ENCODE measurements at places on chromosomes 5 and 9.

GRCh38 chr9:98568909-98569469 is 139.7 kb downstream of the GABBR2 start:
- no peak for DNase-seq

GRCh38 chr5:77210091-77210963 is at the start of gene PDE8B:
PDE8B (plus strand) TSS chr5:77210680; CDS start chr5:77210926, 246 bp downstream.
- DNase-seq = peak; percentile 51

DNA sequence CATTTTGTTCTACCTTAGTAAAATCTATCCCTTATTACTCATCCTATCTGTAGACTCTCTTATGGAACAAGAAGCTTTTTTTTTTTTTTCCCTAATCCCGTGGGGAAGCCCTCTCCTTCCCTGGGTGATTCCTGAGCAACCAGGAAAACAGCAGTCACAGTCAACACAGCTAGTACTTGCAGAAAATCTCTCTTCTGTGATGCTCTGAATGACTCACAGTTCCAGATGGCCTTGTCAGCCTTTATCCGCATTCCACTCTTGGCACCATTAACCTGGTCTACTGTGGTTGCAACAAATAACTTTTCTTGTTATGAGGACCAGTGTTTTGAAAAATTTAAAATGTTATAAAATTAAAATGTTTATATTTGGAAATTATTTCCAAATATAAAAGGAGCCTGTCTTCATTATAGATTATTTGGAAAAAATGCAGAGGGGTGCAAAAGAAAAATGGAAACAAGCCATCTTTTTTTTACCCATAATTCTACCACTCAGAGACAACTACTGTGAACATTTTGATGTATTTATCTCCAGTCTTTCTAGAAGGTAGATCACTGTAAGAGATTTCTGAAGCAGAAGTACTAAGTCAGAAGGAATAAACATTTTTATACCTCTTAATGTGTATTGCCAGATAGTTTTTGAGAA is 486.7 kb downstream of the RAB3C start:
- DNase-seq = no peak

DNA sequence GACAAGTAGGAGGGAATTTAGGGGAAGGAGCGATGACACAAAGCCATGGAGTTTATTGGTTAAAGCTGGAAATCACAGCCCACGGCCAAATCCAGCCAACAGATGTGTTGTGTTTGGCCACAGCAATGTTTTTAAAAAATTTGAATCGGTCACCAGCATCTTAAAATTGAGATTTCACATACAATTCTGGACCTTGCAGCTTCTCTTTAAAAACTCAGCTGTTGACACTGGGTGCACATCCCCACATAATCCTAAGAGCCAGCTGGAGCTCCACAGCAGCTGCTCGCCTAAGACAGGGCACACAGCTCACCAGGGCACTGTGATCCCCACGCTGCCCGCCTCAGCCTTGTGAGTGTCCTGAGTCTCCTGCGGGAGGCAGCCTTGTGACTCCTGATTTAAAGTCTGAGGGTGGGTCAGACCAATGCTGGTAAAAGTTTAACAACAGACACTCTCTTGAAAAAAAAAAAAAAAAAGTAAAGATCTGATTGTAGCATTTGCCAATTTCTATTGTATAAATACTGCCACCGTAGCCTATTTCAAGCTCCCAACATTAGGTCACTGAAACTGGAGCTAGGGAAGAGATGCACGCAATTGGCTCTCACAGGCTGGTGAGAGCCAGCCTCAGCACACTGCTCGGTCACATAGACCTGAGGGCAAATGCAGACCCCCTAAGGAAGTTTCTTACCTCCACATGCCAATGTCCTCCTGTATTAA is 124.8 kb downstream of the HSD17B3 start:
- DNase-seq = peak; percentile 14

GRCh38 chr5:136062366-136063274 is 33.8 kb downstream of the TGFBI start:
- no peak for DNase-seq

Measured in anterior cingulate cortex (tissue), 58 donors.